ENCODE measurements at places on chromosomes 2 and 18. TPM values are rescaled to one million over a fixed set of nuclear protein-coding genes. Genes with fewer than 3 reads are reported as not detected.

Gene INHBB
- total RNA-seq = under 0.01 TPM

Gene LYG2
- total RNA-seq = not detected

Gene TMBIM1
- 187 TPM for total RNA-seq

Gene SOWAHC
- 17.7 TPM for total RNA-seq

Gene IL37
- not detected for total RNA-seq

Gene ATOH8
- total RNA-seq = 18.6 TPM

Gene FN1
- total RNA-seq = 18,025 TPM

Gene MPPE1
- total RNA-seq = 38.0 TPM

Gene EML6
- 1.1 TPM for total RNA-seq

Gene CFAP221
- total RNA-seq = 0.36 TPM

Gene ASB18
- total RNA-seq = under 0.01 TPM

Gene LRP1B
- not detected for total RNA-seq

Gene ABCG5
- total RNA-seq = not detected

Gene ESPNL
- total RNA-seq = 9.8 TPM

Gene PTGR3
- 10.3 TPM for total RNA-seq

Gene FAM168B
- total RNA-seq = 100 TPM

Gene SPATA3
- total RNA-seq = not detected

Gene FBXO36
- 7.7 TPM for total RNA-seq

Gene CDH7
- not detected for total RNA-seq

Gene EPB41L3
- 0.88 TPM for total RNA-seq

Gene RAB6D
- total RNA-seq = under 0.01 TPM

Gene RESP18
- total RNA-seq = not detected

Gene NT5C1B
- total RNA-seq = not detected
